Activated CD8-positive, alpha-beta memory T cell treated with anti-CD3 and anti-CD28 coated beads for 1 hour (primary cell): ENCODE measurements at places on chromosomes 6 and 20.

GRCh38 chr20:51862796-51863195 is 60.5 kb upstream of the SALL4 start:
- DNase-seq, result no peak

DNA sequence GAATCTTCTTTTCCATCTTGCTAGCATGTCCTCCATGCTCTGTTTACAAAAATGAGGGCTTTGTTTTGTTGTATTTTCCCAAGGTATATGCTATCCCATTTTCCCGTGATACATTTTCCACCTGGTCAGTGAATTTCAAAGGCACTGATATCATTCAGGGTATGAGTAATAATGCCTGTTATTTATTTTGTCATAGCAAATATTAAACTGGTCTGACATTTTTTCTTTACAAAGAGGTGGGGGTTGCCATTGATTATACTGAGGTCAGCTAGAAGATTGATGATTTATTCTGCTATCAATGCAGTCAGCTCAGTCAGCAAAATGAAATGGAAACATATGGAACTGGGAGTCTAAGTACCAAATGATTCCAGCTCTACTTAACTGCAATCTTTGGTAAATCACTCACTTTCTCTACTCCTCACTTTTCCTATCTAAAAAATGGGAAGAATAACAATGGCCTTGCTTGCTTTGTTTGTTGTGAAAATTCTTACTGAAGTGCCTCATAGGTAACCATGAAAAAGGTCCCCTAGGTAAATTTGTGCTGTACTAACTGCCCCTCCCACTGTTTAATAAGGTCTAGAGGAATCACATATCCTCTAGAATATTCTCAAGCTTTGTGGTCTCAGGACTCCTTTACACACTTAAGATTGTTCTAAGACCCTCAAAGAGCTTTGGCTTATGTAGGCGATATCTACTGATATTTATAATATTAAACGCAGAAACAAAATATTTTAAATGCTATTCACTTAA is 64.0 kb downstream of the ARHGAP18 start:
- DNase-seq, result no peak

GRCh38 chr6:25263657-25264056 is 15.5 kb upstream of the CARMIL1 start:
- DNase-seq, result no peak

- no peak for DNase-seq
Measured at GRCh38 chr20:53901497-53902096, 168.8 kb downstream of the BCAS1 start.

DNA sequence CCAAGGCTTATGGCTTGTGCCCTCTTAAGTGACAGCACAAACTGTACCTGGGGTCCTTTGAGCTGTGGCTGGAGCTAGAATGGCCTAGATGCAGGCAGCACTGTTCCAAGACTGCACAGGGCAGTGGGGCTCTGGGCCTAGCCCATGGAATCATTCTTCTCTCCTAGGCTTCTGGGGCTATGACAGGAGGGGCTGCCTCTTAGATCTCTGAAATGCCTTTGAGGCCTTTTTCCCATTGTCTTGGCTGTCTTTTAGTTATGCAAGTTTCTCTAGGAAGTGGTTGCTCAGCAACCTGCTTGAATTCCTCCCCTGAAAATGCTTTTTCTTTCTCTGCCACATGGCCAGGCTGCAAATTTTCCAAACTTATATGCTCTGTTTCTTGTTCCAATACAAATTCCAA is 183.4 kb downstream of the WDR27 start:
- no peak for DNase-seq

DNA sequence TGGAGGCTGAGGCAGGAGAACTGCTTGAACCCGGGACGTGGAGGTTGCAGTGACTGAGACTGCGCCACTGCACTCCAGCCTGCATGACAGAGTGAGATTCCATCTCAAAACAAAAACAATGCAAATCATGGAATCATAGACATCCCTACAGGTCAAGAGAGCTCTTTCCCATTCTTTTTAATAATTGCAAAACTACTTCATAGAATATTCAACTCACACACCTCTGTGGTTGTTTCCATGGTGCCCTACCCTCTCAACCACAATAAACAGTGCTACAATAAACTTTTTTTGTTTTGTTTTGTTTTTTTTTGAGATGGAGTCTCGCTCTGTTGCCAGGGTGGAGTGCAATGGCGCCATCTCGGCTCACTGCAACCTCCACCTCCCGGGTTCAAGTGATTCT is 11.8 kb upstream of the ADNP start:
- no peak for DNase-seq

- no peak for DNase-seq
Measured at GRCh38 chr6:119749335-119749734, 399.8 kb upstream of the MAN1A1 start.

GRCh38 chr20:5170341-5170740 is 43.5 kb downstream of the CDS2 start:
- DNase-seq, result no peak

- no peak for DNase-seq
Measured at GRCh38 chr6:160273196-160273595, 14.6 kb upstream of the SLC22A2 start.

DNA sequence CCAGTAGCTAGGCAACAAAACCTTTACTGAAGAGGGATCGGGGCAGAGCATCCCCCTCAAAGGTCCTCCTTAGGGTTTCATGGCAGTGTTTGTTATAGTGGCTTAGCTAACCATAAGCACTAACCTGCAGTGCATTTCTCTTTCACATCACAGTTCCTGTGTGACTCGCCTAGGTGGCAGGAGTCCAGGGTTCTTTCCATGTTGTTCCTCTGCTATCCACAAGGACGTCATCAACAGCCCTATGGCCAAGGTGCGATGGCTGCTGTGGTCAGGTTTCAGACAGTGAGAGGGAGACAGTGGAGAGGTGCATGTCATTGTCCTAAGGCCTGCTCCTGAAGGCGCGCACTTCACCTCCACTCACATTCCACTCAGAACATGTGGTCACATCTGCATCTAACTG is 38.8 kb upstream of the FOXA2 start:
- DNase-seq, result no peak

DNA sequence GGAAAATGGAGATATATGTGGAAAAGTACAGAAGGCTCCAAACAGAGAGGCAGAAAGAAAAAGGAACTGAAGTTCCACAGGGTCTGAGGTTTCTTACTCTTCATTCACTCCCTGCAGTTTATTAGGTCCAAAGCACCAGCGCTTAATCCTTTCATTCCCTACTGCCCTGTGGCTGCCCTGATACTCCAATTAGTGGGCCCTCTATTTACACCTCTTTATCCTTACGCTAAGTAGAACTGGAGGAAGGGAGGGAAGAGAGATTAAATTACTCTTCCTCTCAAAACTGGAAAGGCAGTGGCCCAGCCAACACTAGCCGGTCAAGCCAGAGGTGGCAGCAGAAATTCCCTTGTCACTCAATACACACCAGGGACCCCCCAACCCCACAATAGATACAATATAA is 20.4 kb downstream of the TRERF1 start:
- no peak for DNase-seq

DNA sequence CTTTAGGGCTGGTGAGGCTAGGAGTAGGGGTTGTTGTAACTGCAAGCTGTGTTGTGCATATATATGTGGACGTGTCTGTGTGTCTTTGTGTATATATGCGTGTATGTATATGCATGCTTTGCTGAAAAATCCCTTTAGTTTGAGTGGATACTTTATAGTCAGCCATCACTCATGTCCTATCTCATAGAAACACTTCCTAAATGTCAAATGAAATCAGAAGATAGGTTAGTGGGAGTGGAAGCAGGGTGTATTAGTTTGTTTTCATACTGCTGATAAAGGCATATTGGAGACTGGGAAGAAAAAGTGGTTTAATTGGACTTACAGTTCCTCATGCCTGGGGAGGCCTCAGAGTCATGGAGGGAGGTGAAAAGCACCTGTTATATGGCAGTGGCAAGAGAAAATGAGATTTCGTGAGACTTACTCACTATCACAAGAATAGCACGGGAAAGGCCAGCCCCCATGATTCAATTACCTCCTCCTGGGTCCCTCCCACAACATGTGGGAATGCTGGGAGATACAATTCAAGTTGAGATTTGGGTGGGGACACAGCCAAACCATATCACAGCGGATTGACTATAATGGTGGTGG is 131.1 kb downstream of the JARID2 start:
- no peak for DNase-seq

DNA sequence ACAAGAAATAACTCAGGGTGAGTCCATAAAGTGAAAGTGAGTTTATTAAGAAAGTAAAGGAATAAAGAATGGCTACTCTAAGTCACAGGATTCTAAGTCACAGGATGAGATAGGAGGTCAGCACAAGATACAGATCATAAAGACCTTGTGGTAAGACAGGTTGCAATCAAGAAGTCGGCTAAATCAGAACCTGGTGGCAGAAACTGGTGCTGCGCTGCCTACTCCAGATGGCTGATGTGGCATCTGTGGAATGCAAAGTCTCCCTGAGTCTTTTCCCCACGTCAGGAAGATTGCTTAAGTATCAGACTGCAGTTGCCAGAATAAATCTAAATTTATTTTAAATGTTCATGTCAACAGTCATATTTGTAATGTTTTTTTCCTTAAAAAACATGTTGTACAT is 10.7 kb upstream of the KCNK15 start:
- no peak for DNase-seq

GRCh38 chr20:9241232-9241692 is 172.4 kb downstream of the PLCB4 start:
- DNase-seq, result no peak

DNA sequence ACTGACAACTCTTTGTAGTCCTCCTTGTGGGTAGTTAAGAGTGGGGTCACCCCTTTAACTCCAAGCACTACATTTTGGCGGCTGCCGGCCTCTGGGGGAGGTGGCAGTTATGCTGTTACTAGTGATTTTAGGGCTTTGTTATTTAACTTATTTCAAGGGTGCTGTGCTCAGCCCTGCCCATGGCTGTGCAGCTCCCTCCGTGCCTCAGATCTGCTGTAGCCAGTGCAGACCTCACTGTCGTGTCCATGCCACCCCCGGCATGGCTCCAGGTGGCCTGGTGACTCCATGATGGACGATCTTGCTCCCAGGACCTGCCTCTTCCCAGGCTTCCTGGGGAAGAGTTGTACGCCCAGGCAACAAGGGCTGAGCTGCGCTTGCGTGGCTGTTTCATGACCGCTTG is 15.4 kb downstream of the UQCC2 start:
- DNase-seq, result no peak

- DNase-seq, result no peak
Measured at GRCh38 chr6:8608737-8609136, 173.4 kb upstream of the SLC35B3 start.

DNA sequence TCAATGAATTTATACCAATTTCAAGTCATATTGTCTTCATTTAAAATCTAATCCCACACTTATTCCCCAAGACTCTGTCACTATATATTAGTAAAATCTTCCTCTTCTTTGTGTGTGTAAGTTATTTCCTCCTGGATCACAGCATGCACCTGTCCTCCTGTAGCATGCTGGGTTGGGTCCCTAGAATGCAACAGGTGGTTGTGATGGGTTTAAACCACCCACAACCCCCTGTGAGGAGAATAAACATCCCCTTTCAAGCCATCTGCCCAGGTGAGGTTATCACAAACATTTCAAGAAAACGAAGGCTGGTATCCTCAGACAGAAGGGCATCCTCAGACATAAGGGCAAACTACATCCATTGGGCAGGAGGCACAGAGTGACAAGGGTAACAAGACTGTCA is 26.4 kb downstream of the DZANK1 start:
- DNase-seq, result no peak

- no peak for DNase-seq
Measured at GRCh38 chr6:31111712-31112111, 663 bp downstream of the C6orf15 start.

GRCh38 chr20:25282034-25282781 is 34.3 kb downstream of the PYGB start:
- DNase-seq, result no peak

DNA sequence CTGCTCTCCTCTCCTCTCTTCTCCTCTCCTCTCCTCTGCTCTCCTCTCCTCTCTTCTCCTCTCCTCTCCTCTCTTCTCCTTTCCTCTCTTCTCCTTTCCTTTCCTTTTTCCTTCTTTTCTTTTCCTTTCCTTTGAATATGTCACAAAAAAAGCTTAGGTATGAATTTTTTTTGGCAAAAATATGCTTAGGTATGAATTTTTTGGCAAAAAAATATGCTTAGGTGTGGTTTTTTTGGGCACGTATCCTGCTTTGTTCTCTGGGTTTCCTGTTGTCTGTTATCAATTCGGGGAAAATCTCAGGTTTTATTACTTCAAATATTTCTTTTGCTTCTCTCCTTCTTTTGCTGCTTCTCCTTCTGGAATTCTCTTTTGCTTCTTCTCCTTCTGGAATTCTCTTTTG is 155.5 kb upstream of the PMEPA1 start:
- no peak for DNase-seq

DNA sequence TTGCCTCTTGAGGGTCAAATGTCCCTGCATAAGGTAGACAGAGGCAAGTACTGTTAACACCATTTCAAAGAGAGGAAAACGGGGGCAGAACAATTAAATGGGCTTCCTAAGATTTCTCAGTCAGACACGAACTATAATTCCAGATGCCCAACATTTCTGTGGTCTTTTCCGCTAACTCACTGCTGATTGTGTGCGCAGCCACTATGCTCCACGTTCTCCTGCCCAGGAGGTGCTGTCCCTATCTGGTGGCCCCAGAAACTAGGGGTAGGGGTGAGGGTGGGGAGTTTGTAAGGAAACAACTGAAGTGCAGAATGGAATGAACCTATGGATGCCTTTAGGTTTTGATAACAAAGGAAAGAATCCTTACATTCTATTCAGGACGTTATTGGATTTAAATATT is 86.1 kb upstream of the BACH2 start:
- no peak for DNase-seq

DNA sequence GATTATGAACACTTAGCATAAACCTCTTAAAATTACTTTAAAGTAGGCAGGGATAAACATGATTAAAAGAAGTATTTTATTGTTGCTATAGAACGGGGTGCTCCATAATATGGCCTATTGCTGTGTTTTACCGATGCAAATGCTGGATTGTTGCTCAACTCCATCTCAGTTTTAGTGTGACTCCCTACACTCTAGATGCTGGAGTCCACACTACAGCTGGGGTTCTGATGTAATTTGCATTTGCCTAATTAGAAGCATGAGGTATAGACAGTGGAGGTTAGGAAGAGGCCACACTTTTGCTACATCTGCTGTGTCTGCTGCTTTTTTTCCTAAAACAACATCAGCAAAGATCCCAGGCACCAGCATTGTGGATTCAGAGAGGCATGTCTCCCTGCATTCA is 6.7 kb upstream of the HMGN3 start:
- DNase-seq, result no peak

DNA sequence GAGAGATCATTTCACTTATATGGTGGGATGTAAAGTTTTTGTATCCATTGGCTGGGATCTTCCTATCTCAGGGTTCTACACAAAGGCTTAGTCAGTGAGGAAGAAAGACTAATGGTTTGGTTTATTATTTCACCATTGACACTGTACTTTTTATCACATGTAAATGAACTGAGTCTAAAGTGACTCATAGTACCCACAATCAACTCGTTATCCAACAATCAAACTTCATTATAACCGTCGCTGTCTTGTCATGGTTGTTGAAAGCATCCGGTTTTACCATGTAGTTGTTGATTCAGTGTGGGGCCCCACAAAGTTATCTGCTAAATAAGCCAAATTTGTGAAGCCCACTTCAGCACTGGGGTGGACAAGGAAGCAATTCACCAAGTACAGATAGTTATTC is 55.8 kb upstream of the MTRF1L start:
- DNase-seq, result no peak

- no peak for DNase-seq
Measured at GRCh38 chr20:9488063-9488462, 26.3 kb upstream of the LAMP5 start.
